ENCODE measurements at places on chromosomes 16 and 17. TPM values are rescaled to one million over a fixed set of nuclear protein-coding genes. Genes with fewer than 3 reads are reported as not detected.

BRIP1 gene
- total RNA-seq, result 25.9 TPM

ACAP1 gene
- total RNA-seq, result 605 TPM

YBX2 gene
- 0.37 TPM for total RNA-seq

ZNF174 gene
- 12.3 TPM for total RNA-seq

MYH2 gene
- total RNA-seq, result not detected

C1QTNF1 gene
- total RNA-seq, result not detected

ARL5C gene
- total RNA-seq, result not detected

FUS gene
- 569 TPM for total RNA-seq

NTN1 gene
- total RNA-seq, result not detected

Measured in activated CD8-positive, alpha-beta T cell treated with anti-CD3 and anti-CD28 coated beads, Interleukin-2, amount 10 ng/mL, durations not matched to agents 7 days and 5 days (primary cell).